ENCODE measurements at places on chromosomes 3 and 15. TPM values are rescaled to one million over a fixed set of nuclear protein-coding genes. Genes with fewer than 3 reads are reported as not detected.

The ADAMTS9 gene
- not detected for total RNA-seq

The OXTR gene
- 4.1 TPM for total RNA-seq

The PLIN1 gene
- total RNA-seq: not detected

GRCh38 chr3:187828579-187829452 is 83.5 kb upstream of the BCL6 start:
- peak; percentile 78 for DNase-seq
- peak overlapping the region; percentile 20 for H3K27ac ChIP-seq
- no peaks in the 10 kb centered on the region for H3K27me3 ChIP-seq
- peaks cover 23% of the 10 kb centered on the region for H3K4me1 ChIP-seq
- no peak overlapping the region for H3K4me3 ChIP-seq
- H3K36me3 ChIP-seq: no peaks in the 10 kb centered on the region

GRCh38 chr15:71219645-71220044 is 104.4 kb downstream of the THSD4 start:
- no peaks in the 10 kb centered on the region for H3K36me3 ChIP-seq
- H3K4me3 ChIP-seq: no peak overlapping the region
- no peaks in the 10 kb centered on the region for H3K4me1 ChIP-seq
- no peak overlapping the region for H3K27ac ChIP-seq
